H7 (cell line): ENCODE measurements at places on chromosomes 16 and 17. TPM values are rescaled to one million over a fixed set of nuclear protein-coding genes. Genes with fewer than 3 reads are reported as not detected.

SLC47A2 gene
- total RNA-seq = not detected in 2 replicates

SHCBP1 gene
- total RNA-seq = 10.0 and 13.4 TPM in 2 replicates

CCL16 gene
- not detected in 2 replicates for total RNA-seq

DNA sequence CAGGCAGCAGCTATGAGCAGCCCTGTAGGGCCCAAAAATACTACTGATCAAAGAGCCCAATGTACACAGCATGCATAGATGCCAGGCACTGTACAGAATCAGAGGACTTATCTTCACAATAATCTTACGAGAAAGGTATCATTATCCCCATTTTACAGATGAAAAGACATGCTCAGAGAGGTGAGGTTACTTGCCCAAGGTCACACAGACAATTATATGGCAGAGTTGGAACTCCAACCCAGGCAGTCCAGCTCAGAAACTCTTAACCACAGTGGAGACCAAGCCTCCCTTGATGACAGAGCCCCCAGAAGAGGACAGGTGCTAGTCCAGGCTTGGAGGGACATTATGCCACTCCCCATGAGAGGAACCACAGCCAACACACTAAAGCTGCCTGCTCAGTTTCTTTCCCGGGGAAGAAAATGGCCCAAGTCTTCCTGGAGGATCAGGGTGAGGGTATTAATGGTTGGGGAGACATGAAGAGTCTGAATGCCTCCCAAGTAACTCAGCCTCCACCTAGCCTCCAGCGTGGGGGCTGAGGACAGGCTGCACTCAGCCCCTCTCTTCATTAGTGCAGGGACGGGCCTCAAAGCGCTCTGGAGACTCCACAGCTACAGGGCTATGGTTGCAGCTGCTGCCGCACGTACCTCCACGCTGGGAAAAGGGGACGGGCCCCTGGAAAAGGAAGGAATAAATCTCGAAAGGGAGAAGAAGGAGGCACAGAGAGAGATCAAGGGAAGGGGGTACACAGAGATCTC, 826 bp downstream of the UNC119 start:
- DNase-seq = no peak

DNA sequence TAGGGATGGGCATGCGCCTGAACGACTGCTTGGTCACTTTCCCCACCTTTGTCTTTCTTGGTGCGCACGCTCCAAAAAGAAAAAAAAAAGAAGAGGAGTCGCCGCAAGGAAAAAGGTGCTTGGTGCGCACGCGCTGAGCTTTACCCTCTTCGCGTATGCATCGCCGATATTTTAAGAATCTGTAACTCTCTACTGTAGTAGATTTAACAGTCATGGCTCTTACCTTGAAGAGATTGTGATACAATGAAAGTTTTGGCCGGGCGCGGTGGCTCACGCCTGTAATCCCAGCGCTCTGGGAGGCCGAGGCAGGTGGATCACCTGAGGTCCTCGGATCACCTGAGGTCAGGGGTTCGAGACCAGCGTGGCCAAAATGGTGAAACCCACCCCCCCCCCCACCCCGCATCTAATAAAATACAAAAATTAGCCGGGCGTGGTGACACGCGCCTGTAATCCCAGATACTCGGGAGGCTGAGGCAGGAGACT, 609 bp upstream of the FXR2 start:
- no peak for DNase-seq

DNA sequence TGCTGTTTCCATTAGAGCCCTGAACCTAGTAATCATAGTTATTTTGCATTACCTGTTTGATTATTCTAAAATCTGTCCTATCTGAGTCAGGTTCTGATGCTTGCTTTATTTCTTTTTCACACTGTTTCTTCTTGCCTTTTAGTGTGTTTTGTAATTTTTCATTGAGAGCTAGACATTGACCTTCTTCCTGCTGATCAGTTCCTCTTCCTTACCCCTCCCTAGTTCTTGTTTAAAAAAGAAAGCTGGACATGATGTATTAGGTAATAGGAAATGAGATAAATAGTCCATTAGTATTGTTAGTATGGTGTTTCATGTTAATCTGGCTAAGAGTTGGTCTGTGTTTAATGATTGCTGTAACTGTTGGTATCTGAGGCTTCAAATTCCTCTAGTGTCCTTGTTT, 13.4 kb downstream of the WWP2 start:
- DNase-seq = no peak

TAOK2 gene
- 39.9 and 41.3 TPM in 2 replicates for total RNA-seq

DNA sequence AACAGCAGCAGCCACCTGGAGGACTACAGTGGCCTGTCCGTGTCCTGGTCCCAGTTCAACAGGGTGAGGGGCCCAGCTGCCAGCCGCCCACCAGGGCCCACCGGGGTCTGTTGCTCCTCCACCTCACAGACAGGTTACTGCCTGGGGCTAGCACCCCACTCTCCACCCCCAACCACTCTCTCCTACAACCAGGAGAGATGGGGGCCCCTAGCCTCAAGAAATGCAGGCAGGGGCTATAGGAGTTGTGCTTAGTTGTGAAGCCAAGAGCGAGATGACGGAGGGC, 18.0 kb downstream of the STAT5A start:
- no peak for DNase-seq

KRTAP3-3 gene
- total RNA-seq = not detected in 2 replicates

- DNase-seq = no peak
Measured at GRCh38 chr16:24344784-24345183, 88.6 kb downstream of the CACNG3 start.
